ENCODE measurements at places on chromosomes 5 and 9. TPM values are rescaled to one million over a fixed set of nuclear protein-coding genes. Genes with fewer than 3 reads are reported as not detected.
A peak's percentile ranks its signal among the peaks of the same experiment; 100 is the strongest.

DNA sequence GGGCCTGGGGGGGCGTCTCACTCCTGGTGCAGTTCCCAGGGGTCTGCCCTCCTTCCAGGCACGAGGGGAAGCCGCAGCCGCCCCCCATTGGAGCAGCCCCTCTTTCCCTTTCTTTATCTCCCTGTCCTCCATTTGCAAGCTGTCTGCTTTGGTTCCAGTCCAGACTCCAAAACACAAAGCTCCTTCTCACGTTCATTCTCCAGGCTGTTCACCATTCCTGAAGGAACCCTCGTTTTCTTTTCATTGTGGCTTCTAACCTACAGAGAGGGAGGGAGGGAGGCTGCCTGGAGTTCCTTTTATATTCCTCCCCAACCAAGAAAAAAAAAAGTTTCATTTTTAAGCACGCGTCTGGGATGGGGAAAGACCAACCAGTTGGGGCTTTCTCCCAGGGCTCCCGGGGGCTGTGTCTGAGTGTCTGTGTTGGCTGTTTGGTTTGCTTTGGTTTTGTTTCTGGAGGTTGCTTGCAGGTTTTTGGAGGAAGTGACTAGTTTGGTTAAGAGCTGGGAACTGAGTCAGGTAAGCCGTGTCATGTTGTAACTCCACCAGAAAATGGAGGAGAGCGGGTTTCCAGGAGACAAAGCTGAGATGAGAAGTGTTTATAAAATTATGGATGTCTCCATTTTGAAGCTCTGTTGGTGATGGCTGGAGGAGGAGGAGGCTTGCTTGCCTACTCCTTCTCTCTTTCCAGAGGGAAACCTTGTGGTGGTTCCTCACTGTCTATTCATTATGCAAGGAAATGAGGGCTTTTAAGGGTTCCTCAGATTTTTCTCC lies 1.6 kb downstream of the ZNF462 start:
- H3K36me3 ChIP-seq, result no peaks in the 10 kb centered on the region
- H3K4me1 ChIP-seq, result peaks cover 19% of the 10 kb centered on the region
- peaks cover 14% of the 10 kb centered on the region for H3K27me3 ChIP-seq
- DNase-seq, result peak; percentile 56
- H3K4me3 ChIP-seq, result peak overlapping the region; percentile 84

DNA sequence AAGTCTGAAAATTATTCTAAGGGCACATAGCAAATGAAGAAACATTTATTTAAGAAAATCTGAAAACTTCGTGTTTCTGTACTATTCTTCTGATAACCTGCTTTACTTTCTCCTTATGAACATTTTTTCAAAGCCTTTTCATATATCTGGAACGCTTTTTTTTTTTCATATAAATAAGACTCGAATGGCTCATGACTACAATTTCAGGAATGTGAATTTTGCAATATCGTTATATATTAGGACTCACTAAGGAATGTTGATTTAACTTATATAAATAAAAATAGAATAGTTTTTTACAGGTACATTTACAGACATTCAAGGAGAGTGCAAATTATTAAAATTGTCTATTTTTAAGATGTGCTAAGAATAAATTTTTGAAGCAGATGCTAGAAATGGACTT lies 42.9 kb downstream of the GPBP1 start:
- peak; percentile 71 for DNase-seq
- H3K27ac ChIP-seq, result 0 out of 2 replicates have a peak overlapping the region, but pooled peaks have one; percentile 14
- no peaks in the 10 kb centered on the region for H3K27me3 ChIP-seq
- peaks cover 18% of the 10 kb centered on the region for H3K4me1 ChIP-seq
- H3K4me3 ChIP-seq, result no peak overlapping the region

GRCh38 chr5:73183481-73183891 lies 10.5 kb downstream of the TMEM174 start:
- no peaks in the 10 kb centered on the region for H3K36me3 ChIP-seq
- no peak overlapping the region for H3K27ac ChIP-seq
- peaks cover 7% of the 10 kb centered on the region for H3K4me1 ChIP-seq

DNA sequence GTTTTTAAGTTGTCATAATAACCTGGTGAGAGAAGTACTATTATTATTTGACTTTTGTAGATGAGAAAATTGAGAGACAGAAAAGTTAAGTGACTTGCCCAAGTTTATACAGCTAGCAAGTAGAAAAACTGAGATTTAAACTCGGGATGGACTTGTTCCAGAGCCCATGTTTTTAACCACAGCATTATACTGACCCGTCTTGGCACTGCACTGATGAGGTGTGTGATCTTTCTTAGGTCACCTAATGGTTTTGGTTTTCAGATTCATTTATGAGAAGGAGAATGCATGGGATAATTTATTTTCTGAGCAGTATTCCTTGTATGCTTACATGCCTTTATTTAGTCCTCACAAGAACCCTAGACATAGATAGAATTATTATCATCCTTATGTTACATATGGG lies 201.8 kb upstream of the CDKN2B start:
- H3K27ac ChIP-seq, result peak overlapping the region; percentile 68
- 0 out of 2 replicates have a peak overlapping the region, but pooled peaks have one; percentile 23 for H3K4me3 ChIP-seq
- no peak for DNase-seq
- no peaks in the 10 kb centered on the region for H3K36me3 ChIP-seq
- peaks cover 81% of the 10 kb centered on the region for H3K4me1 ChIP-seq
- H3K27me3 ChIP-seq, result no peaks in the 10 kb centered on the region

The TMEM171 gene
- total RNA-seq, result 6.7 TPM

GRCh38 chr9:92140074-92140753 lies 25.0 kb upstream of the SPTLC1 start:
- H3K27ac ChIP-seq, result no peak overlapping the region
- no peaks in the 10 kb centered on the region for H3K36me3 ChIP-seq
- H3K4me1 ChIP-seq, result peaks cover 6% of the 10 kb centered on the region
- H3K4me3 ChIP-seq, result peak overlapping the region; percentile 71
- H3K27me3 ChIP-seq, result no peaks in the 10 kb centered on the region
- peak; percentile 81 for DNase-seq

DNA sequence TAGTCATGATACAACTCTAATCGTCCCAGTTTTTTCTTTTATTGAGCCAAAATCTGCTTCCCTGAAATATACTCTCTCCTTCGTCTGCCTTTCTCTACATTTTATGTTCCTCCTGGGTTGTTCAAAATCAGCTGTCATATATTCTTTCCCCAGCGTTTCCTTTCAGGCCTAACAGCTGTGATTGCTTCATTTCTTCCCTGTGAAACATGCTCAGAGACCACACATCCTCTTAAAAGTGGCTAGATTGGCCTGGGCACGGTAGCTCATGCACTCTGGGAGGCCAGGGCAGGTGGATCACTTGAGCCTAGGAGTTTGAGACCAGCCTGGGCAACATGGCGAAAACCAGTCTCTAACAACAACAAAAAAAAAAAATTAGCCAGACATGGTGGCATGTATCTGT lies 25.1 kb downstream of the NFX1 start:
- DNase-seq, result no peak
- peaks cover 75% of the 10 kb centered on the region for H3K36me3 ChIP-seq
- no peaks in the 10 kb centered on the region for H3K27me3 ChIP-seq
- no peak overlapping the region for H3K4me3 ChIP-seq

The ELOVL7 gene
- not detected for total RNA-seq

- H3K27me3 ChIP-seq, result no peaks in the 10 kb centered on the region
- peak; percentile 95 for DNase-seq
- H3K27ac ChIP-seq, result peak overlapping the region; percentile 80
- peaks cover 26% of the 10 kb centered on the region for H3K4me1 ChIP-seq
- no peak overlapping the region for H3K4me3 ChIP-seq
These were observed 41.4 kb upstream of the TIFAB start for GRCh38 chr5:135493406-135494180.

- H3K27ac ChIP-seq, result peak overlapping the region; percentile 69
- peaks cover 10% of the 10 kb centered on the region for H3K36me3 ChIP-seq
- H3K4me1 ChIP-seq, result peaks cover 69% of the 10 kb centered on the region
These were observed 65.8 kb upstream of the STXBP1 start for GRCh38 chr9:127546125-127546832.

GRCh38 chr5:61704289-61704688 lies 372.2 kb downstream of the ZSWIM6 start:
- no peaks in the 10 kb centered on the region for H3K4me1 ChIP-seq
- H3K36me3 ChIP-seq, result no peaks in the 10 kb centered on the region
- no peak overlapping the region for H3K27ac ChIP-seq
- DNase-seq, result no peak
- peaks cover 20% of the 10 kb centered on the region for H3K27me3 ChIP-seq

DNA sequence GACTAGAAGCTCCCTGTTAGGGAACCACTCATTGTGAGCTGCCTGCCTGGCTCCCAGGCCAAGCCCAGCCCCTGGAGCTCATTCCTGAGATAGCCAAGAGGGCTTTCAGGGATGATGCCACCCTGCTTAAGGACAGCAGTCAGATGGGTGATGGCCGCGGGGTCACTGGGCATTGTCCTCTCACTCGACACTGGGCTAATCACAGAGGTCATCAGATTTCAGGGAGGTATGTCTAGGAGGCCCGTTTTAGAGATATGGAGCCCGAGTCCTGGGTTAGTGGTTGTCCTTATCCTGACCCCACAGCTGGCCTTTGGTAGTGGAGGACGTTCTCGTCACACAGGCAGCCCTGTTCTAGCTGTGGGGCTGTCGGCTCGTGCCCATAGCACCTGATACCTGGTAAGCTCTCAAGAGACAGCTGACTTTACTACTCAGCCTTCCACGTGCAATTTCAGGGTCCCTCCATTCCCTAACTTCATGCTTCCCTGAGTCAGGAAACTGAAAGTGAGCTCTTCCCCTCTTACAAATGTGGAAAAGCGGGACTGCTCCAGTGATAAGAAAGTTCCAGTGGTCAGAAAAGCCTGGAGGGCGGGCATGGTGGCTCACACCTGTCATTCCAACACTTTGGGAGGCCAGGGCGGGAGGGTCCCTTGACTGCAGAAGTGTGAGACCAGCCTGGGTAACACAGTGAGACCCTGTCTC lies 7.1 kb upstream of the PTGES start:
- H3K36me3 ChIP-seq, result no peaks in the 10 kb centered on the region
- H3K27ac ChIP-seq, result no peak overlapping the region
- no peak overlapping the region for H3K4me3 ChIP-seq
- H3K27me3 ChIP-seq, result no peaks in the 10 kb centered on the region
- peaks cover 26% of the 10 kb centered on the region for H3K4me1 ChIP-seq

The TAF11L5 gene
- not detected for total RNA-seq

- DNase-seq, result no peak
- peaks cover 43% of the 10 kb centered on the region for H3K27me3 ChIP-seq
- no peak overlapping the region for H3K4me3 ChIP-seq
- H3K27ac ChIP-seq, result no peak overlapping the region
These were observed 62.9 kb upstream of the SIMC1 start for GRCh38 chr5:176175101-176175852.

DNA sequence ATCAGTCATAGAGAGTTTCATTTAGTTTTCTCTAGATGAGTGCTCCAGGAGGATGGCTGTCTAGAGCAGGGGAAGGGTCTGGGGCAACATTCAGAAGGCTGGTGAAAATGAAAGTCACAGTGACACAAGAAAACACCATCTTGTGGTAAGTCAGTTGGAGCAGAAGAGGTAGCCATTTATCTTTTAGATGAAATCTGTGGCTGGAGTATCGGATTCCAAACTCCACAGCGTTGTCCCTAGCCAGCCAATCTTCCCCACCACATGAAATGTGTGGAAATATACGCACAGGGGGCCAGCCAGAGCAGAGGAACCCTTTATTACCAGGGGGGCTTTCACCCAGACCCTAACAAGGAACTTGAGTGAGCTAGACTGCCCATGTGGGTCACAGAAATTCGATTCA lies 15.9 kb upstream of the TNFAIP8 start:
- H3K4me1 ChIP-seq, result no peaks in the 10 kb centered on the region
- no peaks in the 10 kb centered on the region for H3K27me3 ChIP-seq
- no peak overlapping the region for H3K4me3 ChIP-seq
- no peak for DNase-seq

DNA sequence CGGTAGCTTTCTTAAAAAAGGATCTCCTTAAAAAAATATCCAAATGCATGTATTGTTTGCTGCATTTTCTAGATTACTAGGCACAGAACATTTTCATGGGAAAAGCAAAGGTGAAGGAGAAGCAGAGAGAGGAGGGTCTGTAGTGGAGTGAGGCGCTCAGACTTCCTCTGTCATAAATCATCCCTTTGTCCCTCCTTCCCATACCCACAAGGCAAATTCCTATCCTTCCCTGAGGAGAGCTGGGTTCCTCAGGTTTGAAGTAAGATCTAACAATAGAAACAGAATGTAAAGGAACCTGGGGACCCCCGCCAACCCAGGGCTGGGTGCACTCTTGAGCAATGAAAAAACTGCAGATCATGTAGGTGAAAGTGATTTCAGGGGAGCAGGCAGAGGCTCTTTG lies 149.2 kb upstream of the ANKH start:
- H3K27me3 ChIP-seq, result no peaks in the 10 kb centered on the region
- peaks cover 45% of the 10 kb centered on the region for H3K4me1 ChIP-seq
- H3K4me3 ChIP-seq, result peak overlapping the region; percentile 52
- H3K27ac ChIP-seq, result peak overlapping the region; percentile 87
- no peaks in the 10 kb centered on the region for H3K36me3 ChIP-seq

DNA sequence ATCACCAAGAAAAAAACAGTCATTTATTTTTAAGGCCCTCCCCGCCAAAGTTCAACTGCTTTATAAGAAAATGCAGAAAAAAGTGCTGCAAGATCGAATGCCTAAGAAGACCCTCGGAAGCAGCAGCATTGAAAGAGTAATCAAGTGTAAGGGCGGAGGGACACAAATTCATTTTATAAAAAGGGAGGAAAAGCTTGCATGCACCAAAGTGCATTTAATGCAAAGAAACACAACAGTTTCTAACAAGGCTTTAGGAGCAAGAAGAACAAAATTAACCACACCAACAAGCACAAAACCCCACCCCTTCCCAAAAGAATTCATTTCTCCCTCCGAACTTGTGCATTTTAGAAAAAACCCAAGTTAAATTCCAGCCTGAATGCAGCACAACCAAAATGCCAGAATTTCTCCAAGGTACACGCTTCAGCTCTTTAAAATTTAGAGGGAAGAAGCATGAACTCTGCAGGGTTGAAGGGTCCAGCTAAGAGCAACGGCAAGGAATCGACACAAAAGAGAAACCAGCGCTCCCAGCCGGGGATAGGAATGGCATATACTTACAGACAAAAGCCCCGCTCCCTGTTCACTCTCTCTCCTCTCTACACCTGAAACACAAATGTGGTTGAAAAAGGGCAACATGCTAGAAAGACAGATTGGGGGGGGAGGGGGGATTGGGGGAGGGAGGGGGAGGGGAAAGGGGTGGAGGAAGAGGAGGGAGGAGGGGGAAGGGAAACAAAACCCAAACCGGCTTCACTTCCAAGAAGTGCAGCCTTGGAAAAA lies at the start of gene NREP:
NREP (minus strand) TSS at position 614 of the 774 bp plus-strand sequence. CDS start 1,422 bp downstream, outside the sequence.
- H3K36me3 ChIP-seq, result peaks cover 39% of the 10 kb centered on the region
- no peak for DNase-seq
- H3K4me1 ChIP-seq, result peaks cover 22% of the 10 kb centered on the region
- no peaks in the 10 kb centered on the region for H3K27me3 ChIP-seq

DNA sequence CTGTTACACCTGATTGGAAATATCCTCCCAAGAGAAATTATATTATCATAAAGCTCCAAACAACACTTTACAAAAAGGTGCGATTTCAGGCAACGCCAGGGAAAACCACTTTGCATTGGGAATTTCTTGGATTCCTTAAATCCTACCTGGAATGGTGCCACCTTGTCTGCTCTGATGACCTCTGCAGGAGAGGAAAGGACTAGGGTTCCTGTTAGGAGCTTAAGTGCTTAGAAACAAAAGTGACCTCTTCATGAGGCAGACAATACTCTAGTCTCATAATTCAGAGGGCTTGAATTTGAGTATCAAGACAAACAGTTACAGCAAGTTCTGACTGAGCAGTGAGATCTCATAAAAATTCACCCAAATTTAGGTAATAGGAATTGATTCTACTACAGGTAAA lies 33.9 kb upstream of the GLIS3 start:
- H3K36me3 ChIP-seq, result no peaks in the 10 kb centered on the region
- H3K4me1 ChIP-seq, result no peaks in the 10 kb centered on the region
- H3K27me3 ChIP-seq, result no peaks in the 10 kb centered on the region
- no peak for DNase-seq
